ENCODE measurements at places on chromosomes 2 and 18.

GRCh38 chr2:24272161-24272802, 88.1 kb downstream of the ITSN2 start:
- DNase-seq = no peak

- no peak for DNase-seq
Observed at GRCh38 chr2:7878786-7879482, 802.9 kb upstream of the ID2 start.

DNA sequence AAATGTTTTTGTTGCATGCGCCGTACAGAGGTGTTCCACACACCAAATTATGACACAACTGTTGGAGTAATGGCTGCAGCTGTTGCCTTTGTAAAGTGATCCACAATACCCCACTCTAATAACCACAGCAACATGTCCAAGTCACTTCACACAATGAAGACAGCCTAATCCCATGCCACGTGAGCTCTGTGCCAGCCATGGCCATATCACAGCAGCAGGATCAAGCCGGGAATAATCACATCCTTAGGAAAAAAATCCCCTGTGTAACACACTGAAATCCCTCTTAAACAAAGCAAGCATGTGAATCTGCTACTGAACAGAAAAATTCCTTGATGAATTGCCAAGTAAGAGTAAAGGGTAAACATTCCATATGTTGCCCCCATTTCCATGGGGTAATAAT, 179.5 kb upstream of the PARD3B start:
- DNase-seq = peak; percentile 52

- no peak for DNase-seq
Observed at GRCh38 chr2:85666435-85667316, 1.3 kb downstream of the SFTPB start.

DNA sequence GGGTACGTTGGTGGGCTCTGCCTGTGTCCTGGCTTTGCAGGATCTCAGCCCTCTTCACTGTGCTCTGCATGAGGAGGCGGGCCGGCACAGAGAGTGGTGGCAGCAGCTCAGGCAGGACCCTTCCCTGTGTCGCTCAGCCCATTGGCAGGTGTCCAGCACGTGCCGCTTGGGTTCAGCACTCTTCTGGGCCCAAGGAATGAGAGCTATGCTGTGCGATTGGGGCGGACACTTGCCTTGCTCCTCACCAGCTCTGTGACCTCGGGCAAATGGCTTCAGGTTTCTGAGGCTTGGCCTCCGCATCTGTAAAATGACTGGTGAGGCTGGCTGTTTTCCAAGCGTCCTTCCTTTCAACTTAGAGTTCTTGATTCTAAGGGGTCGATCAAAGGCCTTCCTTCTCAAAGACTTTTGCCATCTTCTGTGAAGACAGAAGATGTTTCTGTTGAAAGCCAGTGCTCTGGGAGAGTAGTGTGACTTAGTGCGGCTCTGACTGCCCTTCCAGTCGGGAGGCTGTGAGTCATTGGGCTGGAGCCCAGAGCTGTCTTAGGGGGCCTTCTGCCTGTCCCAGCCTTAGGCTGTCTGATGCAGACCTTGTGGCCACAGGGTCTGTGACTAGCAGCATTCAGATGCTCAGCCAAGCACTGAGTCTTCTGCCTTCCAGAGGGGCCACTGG, 35.6 kb downstream of the GLI2 start:
- DNase-seq = no peak

DNA sequence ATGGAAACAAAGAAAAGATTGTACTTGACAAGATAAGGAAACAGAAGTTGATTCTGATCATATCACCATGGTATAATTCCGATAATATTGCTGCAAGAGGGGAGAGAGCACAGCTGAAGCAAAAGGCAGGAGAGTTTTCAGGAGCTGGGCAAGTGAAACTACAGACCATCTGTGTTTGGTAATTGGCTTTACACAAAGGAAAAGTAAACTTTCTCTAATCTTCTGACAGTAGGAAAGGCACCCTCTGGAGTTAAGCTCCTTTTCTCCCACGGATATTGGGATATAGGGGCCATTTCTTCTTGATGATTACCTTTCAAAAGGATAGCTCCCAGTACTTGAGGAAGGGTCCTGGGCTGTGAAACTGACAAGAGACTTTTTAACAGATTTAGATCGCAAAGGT, 29.9 kb upstream of the REG3A start:
- DNase-seq = peak; percentile 2

DNA sequence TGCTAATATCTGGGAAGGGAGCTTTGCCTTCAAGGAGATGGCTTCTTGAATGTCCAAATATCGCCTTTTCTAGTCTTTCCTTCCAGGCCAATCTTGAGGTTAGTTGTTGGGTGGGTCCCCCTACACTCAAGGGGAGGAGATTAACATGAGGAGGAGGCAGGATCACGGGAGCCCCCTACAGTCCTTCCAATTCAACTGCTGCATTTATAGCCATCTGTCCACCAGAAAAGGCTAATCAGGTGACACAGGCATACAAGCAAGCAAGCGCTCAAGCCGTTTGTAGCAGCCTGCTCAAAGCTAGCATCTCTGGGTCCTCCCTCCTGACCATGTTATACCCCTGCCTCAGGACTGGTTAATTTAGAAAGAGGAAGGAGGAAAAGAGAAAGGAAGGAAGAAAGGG, 87.6 kb downstream of the MRPS9 start:
- peak; percentile 51 for DNase-seq

GRCh38 chr2:233075966-233076339, 15.8 kb downstream of the INPP5D start:
- no peak for DNase-seq

- DNase-seq = peak; percentile 59
Observed at GRCh38 chr2:63189026-63189425, 138.4 kb downstream of the OTX1 start.

GRCh38 chr18:24677011-24677410, 216.6 kb downstream of the HRH4 start:
- no peak for DNase-seq

DNA sequence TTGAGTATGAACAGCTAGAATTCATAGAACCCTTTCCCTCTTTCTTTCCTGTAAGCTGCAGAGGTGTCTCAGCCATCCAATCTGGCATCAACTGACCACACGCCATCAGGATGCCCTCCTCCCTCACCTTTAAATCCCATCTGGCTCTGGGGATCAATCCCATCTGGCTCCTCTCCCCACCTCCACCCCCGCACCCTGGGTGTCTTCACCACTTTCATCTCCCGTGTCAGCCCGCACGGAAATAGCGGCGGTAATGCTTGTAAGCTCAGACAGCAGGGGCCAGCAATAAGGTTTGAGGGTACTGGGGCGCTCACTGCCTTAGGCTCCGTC, 508 bp upstream of the TUBA4B start:
- peak; percentile 79 for DNase-seq

DNA sequence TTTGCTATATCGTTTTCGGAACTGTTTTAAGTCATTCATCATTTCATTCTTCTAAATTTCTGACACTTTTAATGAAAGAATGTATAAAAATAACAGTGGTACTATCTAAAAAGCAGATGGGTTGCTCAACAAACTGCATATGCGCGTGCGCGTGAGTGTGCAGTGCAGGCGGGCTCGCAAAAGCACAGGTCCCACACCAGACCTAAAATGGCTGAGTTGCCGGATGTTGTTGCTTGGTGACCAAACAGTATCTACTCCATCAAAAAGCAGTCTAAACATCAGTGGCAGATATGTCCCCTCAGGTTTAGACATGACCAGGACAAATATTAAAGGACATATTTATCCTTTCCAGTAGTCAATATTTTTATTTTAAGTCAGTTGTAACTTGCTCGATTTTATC, 5.1 kb downstream of the NOL4 start:
- peak; percentile 95 for DNase-seq

GRCh38 chr18:68564961-68565360, 149.9 kb downstream of the TMX3 start:
- DNase-seq = peak; percentile 32

GRCh38 chr18:53950545-53950944, 273.9 kb downstream of the MBD2 start:
- DNase-seq = peak; percentile 58

DNA sequence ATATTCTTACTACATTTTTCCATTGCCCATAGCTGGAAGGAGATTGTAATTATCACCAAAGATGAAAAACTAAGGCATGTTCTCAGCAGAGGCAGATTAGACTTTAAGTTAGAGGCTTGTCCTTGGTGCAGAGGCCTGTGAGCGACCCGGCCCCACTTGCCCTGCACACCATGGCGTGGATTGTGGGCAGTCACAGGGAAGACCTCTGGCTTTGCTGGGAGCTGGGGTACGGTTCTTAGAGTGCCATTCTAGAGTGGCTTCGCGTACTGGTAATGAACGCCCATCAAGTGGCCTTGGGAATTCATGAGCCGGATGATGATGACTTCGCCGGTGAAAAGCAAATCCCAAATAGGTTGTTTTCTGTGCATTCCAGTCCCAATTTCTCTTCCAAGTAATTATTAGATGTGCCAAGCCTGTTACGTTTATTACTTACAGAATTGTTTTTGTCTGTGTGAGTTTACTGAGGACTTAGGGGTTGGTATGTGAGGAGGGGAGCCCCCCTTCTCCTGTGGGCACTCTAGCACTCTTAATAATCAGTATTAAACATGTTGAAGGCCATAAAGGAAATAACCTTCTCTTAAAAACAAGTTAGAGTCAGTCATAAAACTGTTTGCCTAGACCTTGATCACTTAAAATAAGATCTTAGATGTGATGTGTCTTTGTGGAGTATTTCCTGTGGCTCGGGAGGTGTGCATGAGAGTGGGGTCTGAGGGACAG, 90.6 kb downstream of the LDLRAD4 start:
- no peak for DNase-seq

- DNase-seq = no peak
Observed at GRCh38 chr18:80105369-80106167, 3.5 kb upstream of the ADNP2 start.

- no peak for DNase-seq
Observed at GRCh38 chr18:79206444-79206843, 137.2 kb downstream of the ATP9B start.

DNA sequence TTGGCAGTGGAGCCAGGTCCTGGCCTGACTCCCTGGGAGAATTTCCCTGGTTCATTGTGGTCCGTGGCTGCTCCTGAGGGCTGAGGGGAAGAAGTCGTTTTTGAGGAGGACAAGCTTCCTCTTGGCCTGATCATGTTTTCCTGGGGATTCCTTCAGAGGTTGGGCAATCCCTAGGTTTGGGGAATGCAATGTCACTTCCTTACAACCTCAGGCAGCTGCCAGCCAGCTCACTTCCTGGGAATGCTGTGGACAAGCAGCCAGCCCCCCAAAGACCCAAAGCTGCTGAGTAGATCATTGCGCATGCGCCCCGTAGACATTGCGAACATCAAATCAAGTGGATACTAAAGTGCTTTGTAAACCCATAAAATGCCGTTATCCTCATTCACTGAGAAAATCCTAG, 7.7 kb upstream of the DNMT3A start:
- DNase-seq = no peak

GRCh38 chr2:45224321-45224992, 215.2 kb upstream of the SIX2 start:
- DNase-seq = no peak

- no peak for DNase-seq
Observed at GRCh38 chr2:56615760-56616159, 432.0 kb downstream of the CCDC85A start.

DNA sequence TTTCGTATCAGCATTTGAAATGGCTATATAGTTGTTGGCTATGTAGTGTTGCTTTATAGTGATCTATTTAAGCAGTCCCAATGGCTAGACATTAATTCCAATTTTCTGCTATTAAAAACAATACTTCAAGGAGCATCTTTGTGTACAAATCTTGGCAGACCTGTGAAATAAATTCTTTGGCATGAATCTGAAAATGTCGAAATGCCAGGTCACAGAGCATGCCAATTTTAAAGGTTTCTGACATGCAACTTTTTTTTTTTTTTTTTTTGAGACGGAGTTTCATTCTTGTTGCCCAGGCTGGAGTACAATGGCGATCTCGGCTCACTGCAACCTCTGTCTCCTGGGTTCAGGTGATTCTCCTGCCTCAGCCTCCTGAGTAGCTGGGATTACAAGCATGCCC, 26.8 kb upstream of the CABLES1 start:
- no peak for DNase-seq

GRCh38 chr2:169738566-169739229, 5.1 kb downstream of the KLHL23 start:
- DNase-seq = peak; percentile 9

GRCh38 chr2:73859721-73860586, 31.2 kb downstream of the STAMBP start:
- DNase-seq = no peak

DNA sequence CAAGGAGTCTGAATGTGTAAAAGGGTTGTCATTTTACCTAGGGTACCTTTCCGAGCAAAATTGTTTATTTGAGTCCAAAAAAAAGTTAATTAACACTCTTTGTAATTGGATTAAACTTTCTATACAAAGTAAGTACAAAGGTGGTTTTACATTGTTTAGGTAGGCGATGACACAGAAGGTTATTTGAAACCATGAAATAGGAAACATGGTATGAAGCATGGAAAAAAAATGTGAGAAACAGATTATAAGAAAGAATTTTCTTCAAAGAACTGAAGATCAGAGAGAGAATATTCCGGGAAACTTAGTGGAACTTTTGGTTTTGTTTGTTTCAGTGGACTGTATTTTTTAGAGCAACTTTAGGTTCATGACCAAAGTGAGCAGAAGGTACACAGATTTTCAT, 32.7 kb downstream of the CARF start:
- DNase-seq = no peak

DNA sequence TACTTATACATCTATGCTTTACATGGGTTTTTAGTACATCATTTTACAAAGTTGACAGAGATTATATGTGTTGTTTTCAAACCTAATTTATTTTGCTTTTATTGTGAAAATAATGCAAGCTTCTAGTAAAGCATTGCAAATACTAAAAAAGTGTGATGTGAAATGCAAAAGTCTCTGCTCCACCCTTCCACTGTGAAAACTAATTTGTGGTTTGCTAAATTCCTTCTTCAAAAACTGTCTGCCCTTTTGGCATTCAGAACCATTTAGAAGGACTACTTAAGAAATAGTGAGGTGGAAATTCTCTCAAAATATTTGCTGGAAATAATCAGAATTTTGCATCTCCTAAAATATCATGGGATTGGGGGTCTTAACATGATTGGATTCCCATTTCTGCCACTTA, 78.4 kb downstream of the CSRNP3 start:
- DNase-seq = no peak

DNA sequence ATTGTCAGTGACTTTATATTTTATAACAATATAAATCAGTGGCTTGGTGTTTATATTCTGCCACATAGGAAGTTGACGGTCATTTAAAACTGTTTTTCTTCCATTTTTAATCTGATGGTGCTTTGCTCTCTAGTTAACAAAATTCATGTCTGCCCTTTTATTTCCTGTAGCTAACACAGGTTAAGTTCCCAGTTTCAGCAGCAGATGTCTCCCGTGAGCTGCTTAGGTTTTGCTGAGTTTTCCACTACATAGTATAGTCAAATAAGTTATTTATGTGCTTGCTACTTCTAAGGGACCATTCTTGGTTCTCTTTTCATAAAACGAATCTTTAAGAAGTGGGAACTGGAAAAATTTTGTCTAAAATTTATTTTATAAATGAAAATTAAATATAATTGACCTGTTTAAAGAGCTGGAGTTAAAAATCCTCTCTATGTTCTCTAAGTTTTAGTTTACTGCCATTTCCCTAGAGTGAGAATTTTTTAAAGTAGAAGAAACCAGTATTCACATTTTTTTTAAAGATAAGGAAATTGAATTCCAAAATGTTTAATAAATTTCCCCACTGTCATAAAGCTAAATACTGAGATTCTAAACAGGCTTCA, 20.6 kb downstream of the HTR2B start:
- peak; percentile 2 for DNase-seq
